ENCODE measurements at places on chromosomes 1 and 21.

DNA sequence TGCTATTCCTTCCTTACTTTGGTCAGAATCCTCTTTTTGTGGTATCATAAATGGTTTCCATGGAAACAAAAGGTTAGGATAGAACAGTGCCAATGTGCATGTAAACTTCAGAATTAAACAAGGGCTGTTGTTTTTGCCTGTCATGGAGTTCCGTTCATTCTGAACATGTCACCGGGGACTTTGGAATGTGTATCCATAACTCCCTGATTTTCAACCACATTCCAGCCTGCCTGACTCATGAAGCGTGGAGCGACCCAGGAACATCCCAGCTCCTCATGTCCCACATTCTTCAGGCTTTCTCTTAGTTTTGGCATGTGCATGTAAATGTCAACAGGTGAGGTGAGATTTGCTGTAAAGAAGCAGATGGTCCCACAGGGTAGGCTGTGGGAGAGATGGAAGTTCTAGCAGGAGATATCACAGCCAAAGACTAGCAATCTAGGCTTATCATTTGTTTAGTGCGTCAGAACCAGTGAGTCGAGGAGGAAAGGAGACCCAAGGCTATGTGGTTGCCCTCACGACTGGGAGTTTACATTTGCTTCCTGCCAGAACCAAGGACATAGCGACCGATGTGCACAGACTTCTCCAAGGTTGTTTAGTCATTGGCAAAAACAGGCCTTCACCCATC is 23.0 kb upstream of the DNAJC11 start:
- H3K27ac ChIP-seq = no peak overlapping the region
- no peaks in the 10 kb centered on the region for H3K4me1 ChIP-seq
- H3K4me3 ChIP-seq = no peak overlapping the region
- no peaks in the 10 kb centered on the region for H3K27me3 ChIP-seq
- DNase-seq = no peak

- H3K4me1 ChIP-seq = peaks cover 48% of the 10 kb centered on the region
- H3K4me3 ChIP-seq = no peak overlapping the region
- H3K27ac ChIP-seq = peak overlapping the region; percentile 78
- H3K27me3 ChIP-seq = no peaks in the 10 kb centered on the region
- no peak for DNase-seq
- H3K36me3 ChIP-seq = no peaks in the 10 kb centered on the region
Measured at GRCh38 chr1:108815566-108815965, 41.3 kb downstream of the AKNAD1 start.

GRCh38 chr21:46636550-46637285 is 1.2 kb downstream of the PRMT2 start:
- peaks cover 66% of the 10 kb centered on the region for H3K4me1 ChIP-seq
- peak overlapping the region; percentile 97 for H3K4me3 ChIP-seq
- peak overlapping the region; percentile 99 for H3K27ac ChIP-seq
- H3K36me3 ChIP-seq = peaks cover 11% of the 10 kb centered on the region

DNA sequence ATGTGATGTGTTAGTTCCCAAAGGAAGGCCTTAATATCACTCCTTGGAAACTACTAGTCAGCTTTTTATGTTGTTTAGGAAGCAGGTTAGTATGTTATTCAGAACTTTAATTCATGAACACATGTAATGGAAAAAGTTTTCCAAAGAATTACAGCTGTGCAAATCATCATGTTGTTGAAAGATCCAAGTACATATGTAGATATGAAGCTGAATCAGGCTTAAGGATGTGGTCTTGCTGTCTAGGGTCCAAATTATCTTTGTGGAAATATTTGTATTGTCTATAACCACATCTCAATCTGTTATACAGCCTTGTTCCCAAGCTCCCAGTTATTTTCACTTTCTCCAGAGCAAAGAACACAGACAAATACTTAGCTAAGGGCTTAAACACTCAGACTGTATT is 231.6 kb downstream of the TPR start:
- no peak overlapping the region for H3K4me3 ChIP-seq
- no peak overlapping the region for H3K27ac ChIP-seq
- H3K36me3 ChIP-seq = no peaks in the 10 kb centered on the region
- no peaks in the 10 kb centered on the region for H3K27me3 ChIP-seq
- no peaks in the 10 kb centered on the region for H3K4me1 ChIP-seq

DNA sequence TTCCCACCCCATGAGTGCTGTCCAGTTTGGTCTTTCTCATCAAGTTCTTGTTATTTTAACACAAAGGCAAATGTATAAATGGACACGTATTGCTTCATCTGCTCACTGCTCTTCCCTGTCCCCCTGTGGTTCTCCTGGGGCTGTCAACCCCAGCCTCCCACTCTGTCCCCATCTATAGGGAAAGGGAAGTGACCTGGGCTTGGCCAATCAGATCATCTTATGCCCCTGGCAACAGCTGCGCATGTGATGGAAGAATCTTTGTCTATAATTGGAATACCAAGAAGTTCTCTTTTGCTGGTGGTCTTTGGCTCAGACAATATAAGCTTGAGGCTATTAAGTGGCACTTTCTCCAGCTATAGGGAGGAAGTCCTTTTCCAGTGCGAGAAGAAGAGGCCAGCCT is 4.7 kb upstream of the CCSAP start:
- no peak for DNase-seq
- no peaks in the 10 kb centered on the region for H3K27me3 ChIP-seq
- no peak overlapping the region for H3K4me3 ChIP-seq
- H3K36me3 ChIP-seq = no peaks in the 10 kb centered on the region
- H3K4me1 ChIP-seq = peaks cover 8% of the 10 kb centered on the region

- H3K27me3 ChIP-seq = no peaks in the 10 kb centered on the region
- no peak overlapping the region for H3K27ac ChIP-seq
- no peaks in the 10 kb centered on the region for H3K36me3 ChIP-seq
- H3K4me1 ChIP-seq = no peaks in the 10 kb centered on the region
Measured at GRCh38 chr1:17706445-17706844, 48.7 kb upstream of the ACTL8 start.

GRCh38 chr1:205980237-205980870 is 22.8 kb downstream of the RAB7B start:
- peaks cover 32% of the 10 kb centered on the region for H3K4me1 ChIP-seq
- no peaks in the 10 kb centered on the region for H3K36me3 ChIP-seq
- no peak for DNase-seq
- no peak overlapping the region for H3K27ac ChIP-seq

DNA sequence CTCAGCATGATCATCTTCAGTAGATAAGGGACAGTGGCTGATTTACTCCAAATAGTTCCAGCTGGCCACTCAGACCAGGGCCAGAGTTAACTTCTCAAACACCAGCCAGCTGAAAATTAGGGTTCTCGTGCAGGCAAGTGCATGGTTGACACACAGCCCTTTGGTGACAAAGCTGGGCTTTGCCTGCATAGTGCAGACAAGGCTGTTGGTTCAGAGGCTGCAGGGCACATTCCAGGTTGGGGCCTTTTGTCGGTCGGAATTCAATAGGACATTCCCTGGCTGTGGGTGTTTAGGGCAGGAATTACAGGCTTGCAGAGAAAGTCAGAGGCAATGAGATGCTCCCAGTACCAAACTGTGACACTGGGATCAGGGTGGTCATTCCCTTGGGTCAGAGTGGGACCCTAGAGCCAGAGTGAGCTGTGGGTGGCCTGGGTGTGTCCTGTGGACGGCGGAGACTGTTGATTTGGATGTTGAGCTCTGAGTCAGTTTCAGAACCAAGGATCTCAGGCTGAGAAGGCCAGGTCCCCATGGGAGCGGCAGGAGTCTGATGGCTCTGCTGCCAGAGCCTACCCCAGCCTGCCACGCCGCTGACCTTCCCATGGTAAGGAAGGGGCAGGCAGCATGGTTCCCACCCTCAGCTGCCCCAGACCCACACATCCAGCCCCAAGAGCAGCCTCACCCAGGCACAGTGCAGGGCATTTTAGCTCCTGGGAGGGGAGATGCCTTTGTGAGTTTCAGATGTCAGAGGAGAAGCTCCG is 56.2 kb downstream of the STUM start:
- H3K27me3 ChIP-seq = no peaks in the 10 kb centered on the region
- no peak overlapping the region for H3K4me3 ChIP-seq
- DNase-seq = no peak
- H3K36me3 ChIP-seq = no peaks in the 10 kb centered on the region
- peak overlapping the region; percentile 90 for H3K27ac ChIP-seq
- H3K4me1 ChIP-seq = peaks cover 56% of the 10 kb centered on the region

GRCh38 chr1:167638064-167638463 is 8.0 kb downstream of the RCSD1 start:
- H3K27ac ChIP-seq = no peak overlapping the region
- no peak overlapping the region for H3K4me3 ChIP-seq
- no peaks in the 10 kb centered on the region for H3K4me1 ChIP-seq
- no peaks in the 10 kb centered on the region for H3K36me3 ChIP-seq

- H3K27me3 ChIP-seq = no peaks in the 10 kb centered on the region
- H3K4me3 ChIP-seq = peak overlapping the region; percentile 25
- H3K4me1 ChIP-seq = peaks cover 100% of the 10 kb centered on the region
- H3K36me3 ChIP-seq = no peaks in the 10 kb centered on the region
Measured at GRCh38 chr1:19437891-19438294, 47.4 kb downstream of the CAPZB start.

DNA sequence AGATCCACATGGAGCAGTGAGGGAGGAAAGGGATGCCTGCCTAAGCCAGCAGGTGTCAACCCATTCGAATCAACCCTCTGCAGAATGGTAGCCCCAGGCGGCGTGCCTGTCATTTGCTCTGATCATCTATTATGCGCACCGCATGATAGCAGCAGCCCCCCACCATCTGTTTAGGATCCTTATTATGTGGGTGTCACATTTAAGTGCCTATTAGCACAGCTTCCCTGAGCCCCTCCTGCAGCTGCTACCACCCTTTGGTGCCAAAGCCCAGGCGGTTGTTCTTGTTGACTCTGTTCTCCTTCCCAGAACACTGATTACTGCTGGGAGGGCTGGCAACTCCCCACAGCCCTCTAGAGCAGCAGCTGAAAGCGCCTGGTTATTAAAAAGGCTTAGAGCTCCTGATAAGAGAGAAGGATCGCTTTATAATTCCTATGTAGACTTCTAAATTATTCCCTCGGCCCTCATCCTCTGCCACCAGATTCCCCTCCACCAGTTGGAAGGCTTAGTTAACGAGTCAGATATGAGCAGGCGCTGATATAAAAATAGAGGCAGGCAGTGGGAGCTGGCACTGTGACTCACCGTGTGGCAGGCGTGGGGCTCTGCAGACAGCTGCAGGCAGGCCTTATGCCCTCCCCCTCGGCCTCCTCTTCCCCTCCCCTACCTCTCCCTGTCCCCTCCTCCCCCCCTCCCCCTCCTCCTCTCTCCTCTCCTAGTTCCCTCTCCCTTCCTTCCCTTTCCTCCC is 23.0 kb downstream of the ACTA1 start:
- H3K27me3 ChIP-seq = peaks cover 4% of the 10 kb centered on the region
- peaks cover 43% of the 10 kb centered on the region for H3K4me1 ChIP-seq
- no peaks in the 10 kb centered on the region for H3K36me3 ChIP-seq
- no peak overlapping the region for H3K4me3 ChIP-seq
- no peak overlapping the region for H3K27ac ChIP-seq
- no peak for DNase-seq

GRCh38 chr1:6753320-6754140 is 31.7 kb upstream of the CAMTA1 start:
- no peaks in the 10 kb centered on the region for H3K36me3 ChIP-seq
- no peaks in the 10 kb centered on the region for H3K4me1 ChIP-seq
- no peak overlapping the region for H3K27ac ChIP-seq
- no peaks in the 10 kb centered on the region for H3K27me3 ChIP-seq

- H3K27me3 ChIP-seq = no peaks in the 10 kb centered on the region
- H3K4me1 ChIP-seq = peaks cover 11% of the 10 kb centered on the region
- no peak overlapping the region for H3K27ac ChIP-seq
- no peak for DNase-seq
Measured at GRCh38 chr1:2379733-2380404, 11.5 kb downstream of the MORN1 start.

GRCh38 chr1:201539561-201540431 is 869 bp downstream of the NAV1 start:
- no peaks in the 10 kb centered on the region for H3K27me3 ChIP-seq
- peak overlapping the region; percentile 56 for H3K4me3 ChIP-seq
- H3K4me1 ChIP-seq = peaks cover 82% of the 10 kb centered on the region
- DNase-seq = no peak

GRCh38 chr21:34885626-34886239 is 163.4 kb downstream of the RUNX1 start:
- DNase-seq = peak; percentile 78
- peak overlapping the region; percentile 64 for H3K4me3 ChIP-seq
- no peaks in the 10 kb centered on the region for H3K27me3 ChIP-seq
- H3K4me1 ChIP-seq = peaks cover 21% of the 10 kb centered on the region
- peak overlapping the region; percentile 90 for H3K27ac ChIP-seq

DNA sequence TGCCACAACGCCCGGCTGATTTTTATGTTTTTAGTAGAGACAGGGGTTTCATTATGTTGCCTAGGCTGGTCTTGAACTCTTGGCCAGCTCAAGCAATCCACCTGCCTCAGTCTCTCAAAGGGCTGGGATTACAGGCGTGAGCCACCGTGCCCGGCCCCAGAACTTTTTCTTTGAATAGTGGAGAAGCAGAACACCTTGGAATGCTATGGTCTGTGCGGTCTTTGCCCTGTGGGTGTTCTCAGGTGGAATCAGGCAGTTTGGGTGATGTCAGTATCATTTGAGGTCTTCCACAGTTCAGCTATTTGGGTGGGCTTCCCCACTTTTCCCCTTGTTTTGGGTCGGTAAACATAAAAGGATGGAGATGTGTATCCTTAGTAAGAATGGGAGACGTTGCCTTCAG is 17.6 kb downstream of the CAMTA1 start:
- no peak overlapping the region for H3K4me3 ChIP-seq
- no peak overlapping the region for H3K27ac ChIP-seq
- no peaks in the 10 kb centered on the region for H3K27me3 ChIP-seq
- DNase-seq = no peak
- peaks cover 40% of the 10 kb centered on the region for H3K4me1 ChIP-seq

GRCh38 chr1:201736707-201737320 is 92.1 kb upstream of the IPO9 start:
- no peaks in the 10 kb centered on the region for H3K27me3 ChIP-seq
- DNase-seq = no peak
- peaks cover 71% of the 10 kb centered on the region for H3K4me1 ChIP-seq
- H3K4me3 ChIP-seq = no peak overlapping the region

- H3K36me3 ChIP-seq = peaks cover 10% of the 10 kb centered on the region
- no peak for DNase-seq
- H3K27me3 ChIP-seq = no peaks in the 10 kb centered on the region
- H3K4me3 ChIP-seq = no peak overlapping the region
- H3K27ac ChIP-seq = no peak overlapping the region
- no peaks in the 10 kb centered on the region for H3K4me1 ChIP-seq
Measured at GRCh38 chr1:20974951-20975350, 187.8 kb upstream of the HP1BP3 start.

- H3K36me3 ChIP-seq = no peaks in the 10 kb centered on the region
- H3K4me3 ChIP-seq = no peak overlapping the region
- no peaks in the 10 kb centered on the region for H3K4me1 ChIP-seq
- DNase-seq = no peak
- H3K27ac ChIP-seq = no peak overlapping the region
- no peaks in the 10 kb centered on the region for H3K27me3 ChIP-seq
Measured at GRCh38 chr1:153842006-153842471, 66.8 kb downstream of the SLC27A3 start.

- no peaks in the 10 kb centered on the region for H3K27me3 ChIP-seq
- H3K36me3 ChIP-seq = no peaks in the 10 kb centered on the region
- no peak overlapping the region for H3K27ac ChIP-seq
Measured at GRCh38 chr1:79255421-79255820, 248.9 kb upstream of the ADGRL4 start.

GRCh38 chr1:58456470-58456869 is 90.1 kb downstream of the OMA1 start:
- no peak overlapping the region for H3K4me3 ChIP-seq
- no peak for DNase-seq
- no peaks in the 10 kb centered on the region for H3K36me3 ChIP-seq
- no peaks in the 10 kb centered on the region for H3K27me3 ChIP-seq

Measured in vagina (tissue), 2 donors.